ENCODE measurements at places on chromosomes 5 and 9. TPM values are rescaled to one million over a fixed set of nuclear protein-coding genes. Genes with fewer than 3 reads are reported as not detected.

Gene STPG3
- total RNA-seq: not detected

Gene ALDOB
- total RNA-seq: not detected

Gene FAM174A
- total RNA-seq: 18.1 TPM

Gene PTGS1
- total RNA-seq: 135 TPM

Gene GHR
- 5.2 TPM for total RNA-seq

Gene PRDM9
- total RNA-seq: not detected

Gene ANKRD55
- total RNA-seq: not detected

Gene RFESD
- 0.81 TPM for total RNA-seq

Gene NR6A1
- 2.8 TPM for total RNA-seq

Gene PCDHGB1
- total RNA-seq: 1.6 TPM

Gene QRFP
- total RNA-seq: not detected

Gene MEIKIN
- total RNA-seq: not detected

Gene DUSP1
- 156 TPM for total RNA-seq

Gene ZNF346
- 10.9 TPM for total RNA-seq

Gene PTPN3
- total RNA-seq: 8.5 TPM

Gene CSF2
- not detected for total RNA-seq

Gene SPINK13
- total RNA-seq: 6.4 TPM

Gene AQP7
- total RNA-seq: 3.7 TPM

Gene WDR38
- total RNA-seq: not detected

Gene NUTM2F
- not detected for total RNA-seq

Gene MTRR
- total RNA-seq: 22.2 TPM

Gene NUDT12
- total RNA-seq: 7.8 TPM

Gene LCN12
- total RNA-seq: not detected

Gene PDCD1LG2
- 7.2 TPM for total RNA-seq

Gene PFN3
- not detected for total RNA-seq

Gene FBXL7
- total RNA-seq: 9.1 TPM

All from cardiac ventricle fibroblast (primary cell).